ENCODE measurements at places on chromosomes 16 and 17.
A peak's percentile ranks its signal among the peaks of the same experiment; 100 is the strongest.

GRCh38 chr16:57730771-57731730 lies 4.5 kb upstream of the KATNB1 start:
- DNase-seq: no peak

GRCh38 chr17:50908140-50908859 lies 42.1 kb upstream of the TOB1 start:
- DNase-seq: no peak

DNA sequence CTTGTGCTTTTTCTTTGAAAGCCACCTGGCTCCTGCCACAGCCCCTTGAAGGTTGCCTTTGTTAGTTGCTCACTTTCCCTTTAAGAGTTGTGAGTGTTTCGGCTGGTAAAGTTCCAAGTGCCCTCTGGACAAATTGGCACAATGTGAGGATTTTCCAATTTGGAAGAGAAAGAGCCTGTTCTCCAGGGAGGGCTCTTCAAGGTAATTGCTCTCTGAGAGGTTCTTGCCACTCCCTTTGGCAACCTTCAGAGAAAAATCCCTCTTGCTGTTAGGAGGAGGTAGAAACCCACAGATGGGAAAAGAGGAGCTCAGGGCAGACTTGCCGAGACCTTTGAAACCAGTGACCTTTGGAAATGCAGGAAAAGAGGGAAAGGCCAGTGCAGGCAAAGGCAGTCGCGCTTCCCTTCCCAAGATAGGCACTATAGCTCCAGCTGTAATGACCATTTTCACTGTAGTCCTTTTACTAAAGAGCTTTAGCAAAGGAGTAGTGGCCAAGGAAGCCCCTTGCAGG lies 49.0 kb upstream of the AKAP1 start:
- DNase-seq: peak; percentile 93

GRCh38 chr17:78421534-78422266 lies 43.3 kb downstream of the PGS1 start:
- DNase-seq: peak; percentile 30

GRCh38 chr17:48052956-48053757 lies 5.0 kb downstream of the NFE2L1 start:
- peak; percentile 64 for DNase-seq

DNA sequence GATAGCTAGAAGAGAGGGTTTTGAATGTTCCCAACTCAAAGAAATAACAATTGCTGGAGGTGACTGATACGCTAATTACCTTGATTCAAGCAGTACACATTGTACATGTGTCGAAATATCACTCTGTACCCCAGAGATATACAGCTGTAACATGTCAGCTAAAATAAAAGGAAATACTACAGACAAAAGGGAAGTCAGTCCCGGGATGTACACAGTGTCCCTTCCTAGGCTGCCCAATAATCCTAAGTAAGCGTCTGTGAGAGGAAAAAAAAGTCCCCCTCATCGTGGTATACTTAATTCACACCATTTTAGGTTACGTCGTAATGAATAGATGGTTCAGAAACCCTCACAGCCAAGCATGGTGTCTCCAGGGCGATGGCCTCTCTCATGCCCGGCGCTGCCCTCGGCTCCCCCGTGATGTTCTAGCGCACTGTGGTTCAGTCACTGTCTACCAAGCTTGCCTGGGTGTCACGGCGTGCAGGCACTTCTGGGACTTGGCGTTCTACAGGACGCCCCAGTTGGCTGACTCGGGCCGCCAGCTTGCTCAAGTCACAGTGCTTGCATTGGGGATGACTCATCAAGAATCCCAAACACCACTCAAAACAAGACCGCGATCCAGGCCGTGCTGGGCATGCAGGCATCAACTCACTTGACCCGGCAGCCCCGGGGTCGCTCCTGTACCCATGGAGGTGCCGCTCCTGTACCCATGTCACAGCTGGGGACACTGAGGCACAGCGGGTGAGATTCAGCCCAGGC lies 27.6 kb downstream of the CCDC40 start:
- DNase-seq: no peak
